ENCODE measurements at places on chromosomes 3 and 15.

GRCh38 chr15:72866182-72866581 lies 82.6 kb upstream of the ADPGK start:
- H3K4me1 ChIP-seq = no peaks in the 10 kb centered on the region
- no peak overlapping the region for H3K27ac ChIP-seq
- H3K4me3 ChIP-seq = no peak overlapping the region
- DNase-seq = no peak

DNA sequence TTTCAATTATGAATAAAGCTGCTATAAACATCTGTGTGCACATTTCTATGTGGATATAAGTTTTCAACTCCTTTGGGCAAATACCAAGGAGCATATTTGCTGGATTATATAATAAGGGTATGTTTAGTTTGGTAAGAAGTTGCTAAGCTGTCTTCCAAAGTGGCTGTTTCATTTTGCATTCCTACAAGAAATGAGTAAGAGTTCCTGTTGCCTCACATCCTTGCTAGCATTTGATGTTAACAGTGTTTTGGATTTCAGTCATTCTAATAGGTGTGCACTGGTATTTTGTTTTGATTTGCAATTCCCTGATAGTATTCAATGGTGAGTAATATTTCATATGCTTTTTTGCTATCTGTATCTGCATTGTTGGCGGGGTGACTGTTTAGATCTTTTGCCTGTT lies 120.7 kb upstream of the MDFIC2 start:
- DNase-seq = no peak
- H3K4me3 ChIP-seq = no peak overlapping the region
- H3K4me1 ChIP-seq = no peaks in the 10 kb centered on the region
- no peaks in the 10 kb centered on the region for H3K36me3 ChIP-seq

GRCh38 chr15:70507772-70508371 lies 255.5 kb downstream of the UACA start:
- H3K4me1 ChIP-seq = peaks cover 40% of the 10 kb centered on the region
- no peak overlapping the region for H3K27ac ChIP-seq
- no peaks in the 10 kb centered on the region for H3K27me3 ChIP-seq
- H3K4me3 ChIP-seq = no peak overlapping the region

- H3K36me3 ChIP-seq = no peaks in the 10 kb centered on the region
- no peak overlapping the region for H3K4me3 ChIP-seq
Measured at GRCh38 chr3:44020143-44020542, 221.5 kb upstream of the TOPAZ1 start.

GRCh38 chr15:80776420-80777045 lies 2.6 kb upstream of the CEMIP start:
- no peaks in the 10 kb centered on the region for H3K36me3 ChIP-seq
- H3K4me1 ChIP-seq = peaks cover 10% of the 10 kb centered on the region
- DNase-seq = peak; percentile 82
- H3K27ac ChIP-seq = no peak overlapping the region
- peaks cover 48% of the 10 kb centered on the region for H3K27me3 ChIP-seq

DNA sequence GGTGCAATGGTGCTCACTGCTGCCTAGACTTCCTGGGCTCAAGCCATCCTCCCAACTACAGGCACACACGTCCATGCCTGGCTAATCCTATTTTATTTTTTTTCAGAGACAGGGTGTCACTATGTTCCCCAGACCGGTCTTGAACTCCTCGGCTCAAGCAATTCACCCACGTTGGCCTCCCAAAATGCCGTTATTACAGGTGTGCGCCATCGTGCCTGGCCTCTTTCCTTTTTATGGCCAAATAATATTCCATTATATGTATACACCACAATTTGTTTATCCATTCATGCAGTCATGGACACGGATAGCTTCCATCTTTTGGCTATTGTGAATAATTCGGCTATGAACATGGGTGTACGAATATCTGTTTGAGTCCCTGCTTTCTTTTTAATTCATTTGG lies 962 bp upstream of the NEK4 start:
- H3K36me3 ChIP-seq = peaks cover 2% of the 10 kb centered on the region
- no peak overlapping the region for H3K27ac ChIP-seq
- H3K4me3 ChIP-seq = peak overlapping the region; percentile 95

DNA sequence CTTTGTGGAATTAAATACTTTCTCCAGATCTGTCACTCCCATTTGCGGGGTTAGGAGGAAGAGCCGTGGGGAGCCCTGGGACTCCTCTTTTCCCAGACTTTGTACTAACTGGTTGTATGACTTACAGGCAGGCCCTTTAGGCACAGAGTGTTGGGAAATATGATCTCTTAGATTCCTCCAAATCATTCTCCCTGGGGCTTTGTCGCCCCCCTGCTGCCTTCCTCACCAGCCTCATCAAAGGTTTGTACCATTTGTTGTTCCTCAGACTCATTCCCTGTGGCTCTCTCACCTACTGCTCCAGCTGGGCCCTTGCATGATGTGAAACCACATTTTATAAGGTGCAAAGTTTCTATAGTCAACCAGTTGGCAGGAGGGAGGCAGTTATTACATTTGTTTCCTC lies 56.4 kb downstream of the CRYGS start:
- no peak for DNase-seq
- H3K27ac ChIP-seq = no peak overlapping the region
- no peaks in the 10 kb centered on the region for H3K36me3 ChIP-seq
- no peak overlapping the region for H3K4me3 ChIP-seq

DNA sequence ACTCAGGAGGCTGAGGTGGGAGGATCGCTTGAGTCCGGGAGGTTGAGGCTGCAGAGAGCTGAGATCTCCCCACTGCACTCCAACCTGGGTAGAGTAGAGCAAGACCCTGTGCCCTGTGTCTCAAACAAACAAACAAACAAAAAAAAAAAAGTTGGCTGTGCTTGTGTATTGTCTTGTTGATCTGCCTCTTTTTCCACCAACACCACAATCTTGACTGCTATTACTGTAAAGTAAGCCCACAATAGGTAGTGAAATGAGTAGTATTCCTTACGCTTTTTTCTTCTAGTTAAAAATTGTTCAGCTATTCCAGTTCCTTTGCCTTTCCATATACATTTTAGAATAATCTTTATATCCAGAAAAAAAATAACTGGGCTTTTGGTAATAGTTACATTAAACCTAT lies 35.5 kb downstream of the PTH1R start:
- peaks cover 20% of the 10 kb centered on the region for H3K36me3 ChIP-seq
- H3K27me3 ChIP-seq = no peaks in the 10 kb centered on the region
- DNase-seq = no peak

DNA sequence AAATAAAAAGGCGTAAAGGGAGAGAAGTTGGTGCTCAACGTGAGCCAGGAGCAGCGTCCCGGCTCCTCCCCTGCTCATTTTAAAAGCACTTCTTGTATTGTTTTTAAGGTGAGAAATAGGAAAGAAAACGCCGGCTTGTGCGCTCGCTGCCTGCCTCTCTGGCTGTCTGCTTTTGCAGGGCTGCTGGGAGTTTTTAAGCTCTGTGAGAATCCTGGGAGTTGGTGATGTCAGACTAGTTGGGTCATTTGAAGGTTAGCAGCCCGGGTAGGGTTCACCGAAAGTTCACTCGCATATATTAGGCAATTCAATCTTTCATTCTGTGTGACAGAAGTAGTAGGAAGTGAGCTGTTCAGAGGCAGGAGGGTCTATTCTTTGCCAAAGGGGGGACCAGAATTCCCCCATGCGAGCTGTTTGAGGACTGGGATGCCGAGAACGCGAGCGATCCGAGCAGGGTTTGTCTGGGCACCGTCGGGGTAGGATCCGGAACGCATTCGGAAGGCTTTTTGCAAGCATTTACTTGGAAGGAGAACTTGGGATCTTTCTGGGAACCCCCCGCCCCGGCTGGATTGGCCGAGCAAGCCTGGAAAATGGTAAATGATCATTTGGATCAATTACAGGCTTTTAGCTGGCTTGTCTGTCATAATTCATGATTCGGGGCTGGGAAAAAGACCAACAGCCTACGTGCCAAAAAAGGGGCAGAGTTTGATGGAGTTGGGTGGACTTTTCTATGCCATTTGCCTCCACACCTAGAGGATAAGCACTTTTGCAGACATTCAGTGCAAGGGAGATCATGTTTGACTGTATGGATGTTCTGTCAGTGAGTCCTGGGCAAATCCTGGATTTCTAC lies at the start of gene RARB:
Gene RARB (plus strand): TSS at position 322 of the 847 bp plus-strand sequence. CDS start 469 bp downstream, at position 791.
- DNase-seq = peak; percentile 42
- H3K36me3 ChIP-seq = no peaks in the 10 kb centered on the region
- peaks cover 30% of the 10 kb centered on the region for H3K27me3 ChIP-seq
- H3K27ac ChIP-seq = no peak within 1 kb of the TSS

DNA sequence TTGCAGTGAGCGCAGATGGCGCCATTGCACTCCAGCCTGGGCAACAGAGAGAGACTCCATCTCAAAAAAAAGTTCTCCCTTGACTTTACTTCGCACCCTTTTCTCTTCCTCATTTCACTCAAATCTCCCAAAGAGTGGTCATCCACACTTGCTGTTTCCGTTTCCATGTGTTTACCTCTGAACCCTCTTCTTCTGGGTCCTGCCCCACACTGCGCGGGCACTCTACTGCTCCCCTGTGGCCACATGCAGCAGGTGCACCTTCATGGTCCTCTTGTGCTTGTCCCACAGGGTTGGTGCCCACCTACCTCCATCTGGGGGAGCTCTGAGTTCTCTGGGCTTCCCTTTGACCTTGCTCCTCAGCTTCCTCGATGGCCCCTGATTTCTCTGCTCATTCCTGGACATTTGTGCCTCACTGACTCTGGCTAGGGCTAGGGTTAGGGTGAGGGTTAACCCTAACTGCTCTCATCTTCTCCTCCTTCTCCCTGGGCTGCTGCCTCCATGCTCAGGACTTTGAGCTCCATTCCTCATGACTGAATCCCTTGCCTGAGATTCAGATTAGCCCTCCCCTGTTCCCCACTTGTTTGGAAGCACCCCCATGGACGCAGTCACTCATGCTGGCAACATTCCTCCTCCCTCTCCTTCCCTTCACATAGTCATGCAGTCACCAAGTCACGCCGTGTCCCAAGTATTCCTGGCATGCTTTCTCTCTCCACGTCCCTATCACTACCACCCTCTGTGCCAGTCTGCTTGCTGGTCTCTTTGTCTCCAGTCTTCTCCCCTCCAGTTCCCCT lies 26.6 kb upstream of the KY start:
- H3K4me1 ChIP-seq = peaks cover 25% of the 10 kb centered on the region
- H3K4me3 ChIP-seq = no peak overlapping the region
- no peak for DNase-seq
- H3K27ac ChIP-seq = peak overlapping the region; percentile 20
- no peaks in the 10 kb centered on the region for H3K27me3 ChIP-seq

DNA sequence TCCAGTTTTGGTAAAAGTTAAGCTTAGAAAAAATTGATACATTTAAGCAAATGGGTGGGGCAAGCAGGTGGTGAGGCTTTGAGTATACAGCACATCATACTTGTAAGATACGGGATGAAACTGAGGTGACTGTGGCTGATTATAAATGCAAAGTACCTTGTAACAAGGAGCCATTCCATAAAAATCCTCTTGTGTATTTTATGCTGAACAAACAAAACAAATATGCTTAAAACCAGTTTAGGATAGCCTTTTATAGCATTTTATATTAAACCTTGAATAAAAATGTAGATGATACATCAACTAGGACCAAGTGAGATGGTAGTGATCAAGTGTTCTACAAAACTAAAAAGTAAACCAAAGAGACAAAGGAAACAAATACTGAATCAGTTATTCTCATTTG lies 3.4 kb downstream of the PLSCR1 start:
- H3K27ac ChIP-seq = no peak overlapping the region
- peaks cover 25% of the 10 kb centered on the region for H3K4me1 ChIP-seq
- H3K4me3 ChIP-seq = no peak overlapping the region
- peaks cover 12% of the 10 kb centered on the region for H3K36me3 ChIP-seq

DNA sequence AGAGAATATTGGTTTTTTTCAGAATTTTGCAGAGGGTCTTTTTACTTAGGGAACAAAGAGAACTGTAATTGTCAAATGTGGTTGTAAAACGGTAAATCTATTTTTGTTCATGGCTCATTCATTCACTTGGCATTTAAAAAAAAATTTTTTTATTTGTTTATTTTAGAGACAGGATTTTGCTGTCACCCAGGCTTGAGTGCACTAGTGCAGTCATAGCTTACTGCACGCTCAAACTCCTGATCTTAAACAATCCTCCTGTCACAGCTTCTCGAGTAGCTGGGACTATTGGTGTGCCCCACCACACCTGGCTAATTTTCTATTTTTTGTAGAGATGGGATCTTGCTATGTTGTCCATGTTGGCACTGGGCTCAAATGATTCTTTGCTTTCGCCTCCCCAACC lies 301.8 kb downstream of the LPP start:
- no peaks in the 10 kb centered on the region for H3K27me3 ChIP-seq
- H3K27ac ChIP-seq = no peak overlapping the region
- peaks cover 20% of the 10 kb centered on the region for H3K4me1 ChIP-seq

DNA sequence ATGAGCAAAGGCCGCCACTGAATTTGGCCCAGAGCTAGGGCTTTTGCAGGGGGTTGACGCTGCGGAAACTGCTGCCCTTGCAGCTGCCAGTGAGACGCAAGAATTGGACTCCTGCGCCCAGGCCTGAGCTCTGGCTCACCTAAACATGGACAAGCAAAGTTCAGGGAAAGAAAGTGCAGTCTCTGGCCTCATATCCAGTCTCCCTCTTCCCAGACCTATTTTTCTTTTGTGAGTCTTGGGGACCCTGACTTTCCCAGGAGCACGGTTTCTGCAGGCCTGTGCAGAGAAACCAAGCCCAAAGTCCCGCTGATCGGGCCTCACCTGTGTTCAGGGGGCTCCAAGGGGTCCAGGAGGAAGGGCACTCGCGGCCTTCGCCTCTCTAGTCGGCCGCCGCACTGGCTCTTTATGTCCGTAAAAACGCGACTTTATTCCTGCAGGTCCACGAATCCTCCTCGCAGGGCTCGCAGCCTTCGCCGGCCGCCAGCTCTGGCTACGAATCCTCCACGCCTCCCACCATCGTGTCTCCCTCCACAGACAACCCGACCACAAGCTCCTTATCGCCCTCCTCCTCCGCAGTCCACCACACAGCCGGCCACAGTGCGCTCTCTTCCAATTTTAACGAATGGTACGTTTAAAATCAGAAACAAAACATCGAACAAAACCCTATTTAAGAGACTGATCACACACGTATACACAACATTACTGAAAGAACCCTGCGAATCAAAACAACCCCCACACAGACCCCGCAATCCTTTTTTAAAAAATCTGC lies 3.9 kb downstream of the ZIC1 start:
- H3K4me3 ChIP-seq = peak overlapping the region; percentile 81
- peak overlapping the region; percentile 82 for H3K27ac ChIP-seq
- H3K27me3 ChIP-seq = peaks cover 97% of the 10 kb centered on the region
- H3K4me1 ChIP-seq = peaks cover 42% of the 10 kb centered on the region
- no peak for DNase-seq
